Activated naive CD4-positive, alpha-beta T cell (primary cell): ENCODE measurements at places on chromosomes 13 and 19.

- no peak for DNase-seq
Observed at GRCh38 chr13:44210525-44210924, 163.1 kb upstream of the SERP2 start.

- no peak for DNase-seq
Observed at GRCh38 chr19:45973553-45974338, at the start of gene NOVA2. Gene NOVA2 (minus strand): TSS chr19:45973865. CDS start chr19:45973351, 514 bp downstream.

DNA sequence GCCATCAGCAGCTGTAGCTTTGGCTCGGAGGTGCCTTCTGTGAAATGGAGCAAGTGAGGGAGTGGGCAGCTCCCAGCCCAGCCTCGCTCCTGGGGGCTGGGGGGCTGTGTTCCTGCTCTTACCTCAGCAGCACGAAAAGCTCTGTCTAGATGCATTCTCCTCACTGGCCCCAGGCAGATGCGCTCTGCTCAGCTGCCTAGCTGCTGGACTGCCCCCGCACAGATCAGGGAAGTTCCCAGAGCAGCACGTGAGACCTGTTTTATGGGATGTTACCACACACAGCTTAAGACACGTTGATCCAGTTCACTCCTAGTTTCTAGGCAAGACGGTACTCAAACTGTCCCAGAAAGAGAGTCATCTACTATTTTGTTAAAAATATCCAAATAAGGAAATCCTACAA is 13.6 kb downstream of the LCP1 start:
- DNase-seq = no peak

DNA sequence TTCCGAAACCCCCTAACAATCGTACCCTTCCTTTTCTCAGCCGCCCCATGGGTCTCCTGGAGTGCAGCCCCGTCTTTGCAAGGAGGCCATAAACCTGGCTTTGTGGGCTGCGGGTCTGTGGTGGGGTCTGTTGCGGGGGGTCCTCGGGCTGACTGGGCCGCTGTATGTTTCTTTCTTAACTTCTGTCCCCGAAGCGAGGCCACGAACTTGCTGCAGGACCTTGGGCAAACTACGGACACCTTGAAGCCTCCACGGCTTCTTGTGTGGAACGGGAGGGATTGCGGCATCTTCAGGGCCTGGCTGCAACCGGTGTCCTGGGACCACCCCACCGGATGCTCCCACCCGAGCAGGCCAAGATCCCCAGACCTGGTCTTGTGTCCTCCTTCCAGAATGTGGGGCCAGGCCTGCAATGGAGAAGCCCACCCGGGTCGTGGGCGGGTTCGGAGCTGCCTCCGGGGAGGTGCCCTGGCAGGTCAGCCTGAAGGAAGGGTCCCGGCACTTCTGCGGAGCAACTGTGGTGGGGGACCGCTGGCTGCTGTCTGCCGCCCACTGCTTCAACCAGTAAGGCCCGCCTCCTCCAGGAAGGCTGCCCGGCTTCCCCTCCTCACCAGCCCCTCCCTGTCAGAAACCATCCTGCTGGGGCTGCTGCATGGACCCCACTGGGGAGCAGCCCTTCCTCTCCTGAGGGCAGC is 12.0 kb downstream of the TIMM13 start:
- DNase-seq = no peak

DNA sequence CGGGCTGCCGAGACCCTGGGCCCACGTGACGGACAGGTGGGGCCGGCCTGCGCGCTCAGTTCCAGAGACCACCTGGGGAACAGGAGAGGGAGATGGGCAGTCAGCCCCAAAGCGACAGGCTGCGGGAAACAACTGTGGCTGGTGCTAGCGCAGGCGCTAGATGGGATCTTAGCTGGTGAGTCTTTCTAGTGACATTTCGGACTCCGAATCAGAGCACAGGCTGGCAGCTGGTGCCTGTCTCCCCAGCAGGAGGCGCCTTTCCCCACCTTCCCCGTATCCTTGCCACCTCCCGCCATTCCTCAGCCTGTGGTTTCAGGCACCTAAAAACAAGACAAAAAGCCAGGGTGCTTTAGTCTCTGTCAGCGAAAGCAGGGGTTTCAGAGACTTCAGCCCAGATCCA is 19.4 kb upstream of the RANBP3 start:
- DNase-seq = no peak

DNA sequence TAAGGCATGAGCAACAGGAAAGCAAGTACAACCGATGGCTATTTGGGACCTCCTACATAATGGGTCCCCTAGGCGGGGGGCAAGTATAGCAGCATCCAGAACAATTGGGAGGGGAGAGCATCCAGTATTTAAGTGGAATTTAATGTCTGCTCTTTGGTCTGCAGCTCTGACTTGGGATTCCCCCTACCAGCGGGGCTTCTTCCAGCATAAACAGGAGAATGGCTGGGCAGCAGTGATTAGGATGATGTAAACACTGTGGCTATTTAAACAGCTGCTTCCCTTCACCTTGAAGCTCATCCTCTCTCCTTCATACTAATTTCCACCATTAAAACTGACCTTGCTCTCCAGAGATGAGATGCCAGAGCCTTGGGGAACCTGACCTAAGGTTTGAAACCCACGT is 73.9 kb upstream of the OXGR1 start:
- DNase-seq = no peak

DNA sequence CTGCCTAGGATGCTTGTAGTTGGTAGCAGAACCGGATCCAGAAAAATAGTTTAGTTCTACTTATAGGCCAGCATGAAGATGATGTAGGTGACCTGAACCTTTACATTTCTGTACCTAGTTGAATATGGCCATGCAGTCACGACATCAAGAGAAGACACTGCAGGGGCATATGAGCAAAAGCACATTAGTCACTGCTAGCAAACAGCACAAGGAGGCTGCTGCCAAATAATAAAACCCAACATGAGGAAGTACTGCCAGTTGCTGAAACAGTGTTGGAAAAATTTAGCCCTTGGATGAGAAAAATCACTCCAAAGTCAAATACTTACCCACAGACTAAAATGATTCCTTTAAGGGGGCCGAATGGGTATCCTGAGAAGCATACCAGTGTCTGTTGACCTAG is 20.8 kb downstream of the ERICH6B start:
- DNase-seq = no peak

DNA sequence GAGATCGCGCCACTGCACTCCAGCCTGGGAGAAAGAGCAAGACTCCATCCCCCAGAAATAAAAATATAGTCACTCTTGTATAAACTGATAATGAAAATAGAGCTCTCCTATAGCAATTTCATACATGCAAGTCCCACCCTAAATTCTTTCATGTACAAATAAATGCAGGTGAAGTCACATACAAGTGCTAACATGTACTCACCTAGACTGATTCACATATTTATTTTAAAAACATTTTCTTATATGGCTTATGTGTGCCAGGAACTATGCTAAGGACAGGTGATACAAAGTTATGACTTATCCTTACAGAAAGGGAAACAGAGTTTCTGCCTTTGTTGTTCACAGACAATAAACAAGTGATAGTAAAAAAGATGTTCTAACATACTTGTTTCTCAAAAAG is 32.0 kb downstream of the USP12 start:
- no peak for DNase-seq

- DNase-seq = no peak
Observed at GRCh38 chr19:11265785-11266236, 3.5 kb upstream of the DOCK6 start.

- no peak for DNase-seq
Observed at GRCh38 chr13:36866232-36866631, 47.2 kb downstream of the RFXAP start.

DNA sequence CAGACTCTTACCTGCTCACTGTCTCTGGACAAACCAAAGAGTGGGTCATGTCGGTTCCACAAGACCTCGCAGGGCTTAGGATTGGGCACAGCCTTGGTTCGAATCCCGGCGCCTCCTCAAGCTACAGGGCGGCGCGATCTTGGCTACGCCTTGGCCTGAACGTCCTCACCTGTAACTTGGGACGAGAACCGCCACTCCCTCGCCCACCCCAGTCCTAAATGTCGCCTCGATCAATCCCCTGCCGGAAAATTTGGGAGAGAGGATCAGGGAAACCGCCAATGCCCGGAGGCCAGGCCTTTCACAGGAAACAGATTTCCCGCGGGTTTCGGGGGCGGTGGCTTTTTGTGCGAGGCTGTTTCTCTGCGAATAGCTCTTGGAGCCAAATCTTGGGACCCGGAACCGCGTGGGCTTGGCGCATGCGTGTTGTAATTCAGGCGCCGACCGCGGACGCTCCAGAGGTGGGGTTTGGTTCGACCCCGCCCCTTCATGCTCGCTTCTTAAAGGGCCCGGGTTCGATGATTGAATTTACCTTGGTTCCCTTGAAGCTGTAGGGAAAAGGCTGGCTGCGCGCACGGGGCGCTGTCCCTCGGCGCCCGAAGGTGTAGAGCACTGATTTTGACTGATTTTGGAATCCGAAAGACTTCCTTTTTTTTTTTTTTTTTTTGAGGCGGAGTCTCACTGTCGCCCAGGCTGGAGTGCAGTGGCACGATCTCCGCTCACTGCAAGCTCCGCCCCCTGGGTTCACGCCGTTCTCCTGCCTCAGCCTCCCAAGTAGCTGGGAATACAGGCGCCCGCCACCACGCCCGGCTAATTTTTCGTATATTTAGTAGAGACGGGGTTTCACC is at the start of gene NR2C2AP:
Gene NR2C2AP, minus strand, starts transcription at position 403 of the 845 bp plus-strand sequence. Its CDS starts 354 bp downstream, at position 49.
- peak; percentile 79 for DNase-seq
